Hindlimb muscle (tissue), 1 donor: ENCODE measurements at places on chromosomes 1 and 21. TPM values are rescaled to one million over a fixed set of nuclear protein-coding genes. Genes with fewer than 3 reads are reported as not detected.

GRCh38 chr1:30262158-30262557 lies 461.2 kb downstream of the MATN1 start:
- DNase-seq = no peak

DNA sequence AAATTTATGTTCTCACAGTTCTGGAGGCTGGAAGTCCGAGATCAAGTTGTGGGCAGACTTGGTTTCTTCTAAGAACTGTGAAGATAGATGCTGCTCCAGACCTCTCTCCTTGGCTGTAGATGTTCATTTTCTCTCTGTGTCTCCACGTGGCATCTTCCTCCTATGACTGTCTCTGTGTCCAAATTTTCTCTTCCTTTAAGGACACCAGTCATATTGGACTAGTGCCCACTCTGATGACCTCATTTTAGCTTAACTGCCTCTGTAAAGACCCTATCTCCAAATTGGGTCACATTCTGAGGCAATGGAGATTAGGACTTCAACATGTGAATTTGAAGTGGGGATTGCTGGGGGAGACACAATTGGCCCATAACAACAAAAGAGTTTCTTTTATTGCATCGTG lies 125.3 kb upstream of the ETS2 start:
- no peak for DNase-seq

DNA sequence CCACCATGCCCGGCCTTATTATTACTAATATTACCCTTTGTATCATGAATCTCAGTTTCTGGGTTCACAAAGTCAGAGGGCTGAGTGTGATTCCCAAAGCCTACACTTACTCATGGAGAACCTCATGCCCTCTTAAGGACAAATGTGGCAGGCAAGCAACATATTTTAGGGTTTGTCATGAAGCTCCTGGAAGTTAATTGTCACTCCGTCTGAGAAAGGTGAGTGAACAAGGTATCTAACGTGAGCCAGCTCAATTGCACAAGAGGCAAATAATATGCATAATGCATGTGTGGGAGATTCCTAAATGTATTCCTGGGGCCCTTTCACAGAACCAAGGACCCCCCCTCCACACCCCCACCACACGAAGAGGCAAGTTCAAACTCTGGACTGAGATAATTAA lies 10.1 kb upstream of the TIAM1 start:
- no peak for DNase-seq

- DNase-seq = peak; percentile 38
Observed at GRCh38 chr1:17119076-17119772, at the start of gene PADI2. Gene PADI2 (minus strand): TSS chr1:17119451. CDS start chr1:17119371, 80 bp downstream.

- no peak for DNase-seq
Observed at GRCh38 chr21:17416139-17416538, 96.7 kb upstream of the CXADR start.

DNA sequence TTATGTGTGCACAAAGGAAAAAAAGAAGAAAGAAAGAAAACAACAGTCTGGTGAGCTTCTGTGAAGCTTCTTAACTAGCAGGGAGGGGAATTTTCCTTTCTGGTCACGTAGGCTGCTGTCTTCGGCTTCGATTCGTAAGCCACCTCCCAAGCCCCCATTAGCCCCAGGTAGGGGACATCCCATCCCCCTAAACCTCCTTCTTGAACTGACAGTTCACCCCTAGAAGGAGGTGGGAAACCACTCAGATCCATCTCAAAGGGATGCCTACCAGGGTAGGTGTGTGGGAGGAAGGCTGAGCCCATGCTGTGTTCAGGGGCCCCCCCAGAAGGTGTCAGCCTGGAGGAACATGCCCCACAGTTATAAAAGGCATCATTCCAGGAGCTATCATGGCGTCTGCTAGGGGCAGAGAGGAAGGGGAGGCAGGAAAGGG lies 25.8 kb downstream of the CD247 start:
- no peak for DNase-seq

- peak; percentile 33 for DNase-seq
Observed at GRCh38 chr1:35030756-35031446, 844 bp downstream of the ZMYM6 start.

Gene PCNT
- polyA plus RNA-seq = 68.3 TPM
